ENCODE measurements at places on chromosomes 13 and 19.

DNA sequence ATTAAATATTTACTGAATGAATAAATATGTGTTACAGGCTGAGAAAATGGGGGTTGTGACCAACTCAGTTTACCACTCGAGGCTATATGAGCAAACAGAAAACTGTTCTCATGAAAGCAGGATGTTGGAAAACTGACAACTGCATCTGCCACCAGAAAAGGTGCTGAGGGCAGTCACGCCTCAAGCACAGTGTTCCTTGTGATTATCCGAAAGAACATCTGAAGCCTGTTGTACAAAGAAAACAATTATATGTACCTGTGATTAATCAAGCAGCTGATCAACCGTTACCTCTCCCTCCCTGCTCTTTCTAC is 6.2 kb upstream of the KLK13 start:
- DNase-seq: no peak

DNA sequence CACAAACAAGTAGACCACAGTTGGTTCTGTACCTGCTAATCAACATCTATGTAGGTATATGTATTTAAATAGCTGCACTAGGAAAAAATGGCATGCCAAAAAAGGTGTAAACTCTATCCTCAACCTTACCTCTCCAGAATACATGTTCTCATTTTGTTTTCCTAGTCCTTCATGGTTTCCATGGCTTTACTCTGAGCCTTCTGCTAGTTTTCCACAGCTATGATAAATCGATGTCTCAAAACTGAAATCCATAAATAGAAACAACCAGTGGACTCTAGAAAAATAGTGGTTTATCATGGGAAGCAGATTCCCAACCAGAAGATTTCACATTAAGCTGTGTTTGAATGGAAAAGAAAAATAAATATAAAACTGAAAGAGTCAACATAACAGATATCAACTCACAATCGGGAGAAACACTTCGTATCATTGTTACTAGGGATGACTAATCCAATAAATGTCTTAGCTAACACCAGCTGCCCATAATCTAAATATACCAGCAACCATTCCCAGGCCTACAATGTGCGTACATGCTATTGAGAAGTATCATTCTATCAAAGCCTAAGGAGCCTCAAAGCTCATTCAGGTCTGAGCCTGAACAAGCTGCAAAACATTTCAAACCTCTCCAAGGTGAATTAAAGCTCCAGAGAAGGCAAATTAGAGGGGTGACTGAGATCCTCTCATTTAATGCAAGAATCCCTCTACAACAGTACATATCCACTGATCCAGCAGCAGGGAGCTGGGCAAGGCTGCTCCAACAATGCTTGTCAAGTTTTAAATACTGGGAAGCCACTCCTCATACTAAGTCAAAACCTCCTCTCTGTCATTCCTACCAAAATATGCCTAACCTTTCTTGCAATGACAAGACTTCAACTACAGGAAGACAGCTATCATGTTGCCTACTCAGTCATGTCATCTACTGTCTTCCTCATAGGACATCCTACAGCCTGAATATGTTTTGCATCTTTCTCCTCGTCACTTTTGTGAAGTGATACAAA is 90.2 kb downstream of the KCTD12 start:
- no peak for DNase-seq

- DNase-seq: no peak
Measured at GRCh38 chr19:48784527-48784926, 26.3 kb downstream of the BCAT2 start.

DNA sequence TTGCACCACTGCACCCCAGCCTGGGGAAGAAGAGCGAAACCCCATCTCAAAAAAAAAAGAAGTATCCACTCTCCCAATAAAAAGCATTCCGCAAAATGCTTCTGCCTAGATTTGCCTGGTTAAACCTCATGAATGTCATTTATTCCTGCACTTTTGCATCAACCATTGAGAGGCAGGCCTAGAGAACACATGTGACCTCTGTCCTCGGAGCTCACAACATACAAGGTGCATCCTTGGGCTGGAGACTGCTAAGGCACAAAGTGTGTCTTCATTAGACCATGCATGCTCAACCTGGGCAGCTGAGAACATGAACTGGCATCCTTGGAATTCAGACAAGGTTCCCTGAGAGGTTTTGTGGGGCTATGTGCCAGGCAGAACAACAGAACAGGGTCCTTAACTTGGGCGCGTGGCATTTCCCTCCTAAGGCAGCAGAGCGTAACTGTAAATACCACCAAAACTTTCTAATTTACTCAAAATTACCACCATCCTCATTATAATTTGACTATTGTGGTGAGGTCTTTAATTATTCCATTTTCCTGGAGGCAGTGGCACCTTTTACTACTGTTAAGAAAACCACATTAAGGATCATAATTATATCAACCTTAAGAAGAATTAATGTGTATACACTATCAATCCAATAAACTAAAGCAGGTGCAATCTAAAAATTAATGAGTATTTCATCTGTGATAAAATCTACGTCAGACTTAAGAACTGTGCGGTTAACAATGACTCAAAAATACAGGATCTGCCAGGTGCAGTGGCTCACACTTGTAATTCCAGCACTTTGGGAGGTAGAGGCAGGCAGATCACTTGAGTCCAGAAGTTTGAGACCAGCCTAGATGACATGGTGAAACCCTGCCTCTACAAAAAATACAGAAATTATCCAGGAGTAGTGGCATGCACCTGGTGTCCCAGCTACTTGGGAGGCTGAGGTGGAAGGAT is 13.8 kb downstream of the RCBTB1 start:
- no peak for DNase-seq

DNA sequence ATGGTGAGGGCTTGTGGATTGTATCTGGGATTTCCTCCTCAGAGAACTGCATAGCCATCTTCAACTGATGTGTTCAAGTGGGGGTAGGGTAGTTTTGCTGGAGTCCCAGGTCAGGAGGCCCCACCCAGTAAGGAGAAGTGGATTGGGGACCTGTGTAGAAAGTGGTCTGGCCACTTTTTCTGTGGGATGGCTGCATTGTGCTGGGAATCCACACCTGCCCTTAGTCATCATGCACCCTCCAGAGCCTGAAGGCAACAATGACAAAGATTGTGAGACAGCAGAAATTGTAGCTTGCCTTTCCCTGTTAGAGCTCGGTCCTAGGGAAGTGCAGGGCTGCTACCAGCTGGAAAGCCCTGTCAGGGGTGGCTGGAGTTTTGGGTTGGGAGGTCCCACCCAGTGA is 255.4 kb downstream of the NDFIP2 start:
- DNase-seq: no peak

DNA sequence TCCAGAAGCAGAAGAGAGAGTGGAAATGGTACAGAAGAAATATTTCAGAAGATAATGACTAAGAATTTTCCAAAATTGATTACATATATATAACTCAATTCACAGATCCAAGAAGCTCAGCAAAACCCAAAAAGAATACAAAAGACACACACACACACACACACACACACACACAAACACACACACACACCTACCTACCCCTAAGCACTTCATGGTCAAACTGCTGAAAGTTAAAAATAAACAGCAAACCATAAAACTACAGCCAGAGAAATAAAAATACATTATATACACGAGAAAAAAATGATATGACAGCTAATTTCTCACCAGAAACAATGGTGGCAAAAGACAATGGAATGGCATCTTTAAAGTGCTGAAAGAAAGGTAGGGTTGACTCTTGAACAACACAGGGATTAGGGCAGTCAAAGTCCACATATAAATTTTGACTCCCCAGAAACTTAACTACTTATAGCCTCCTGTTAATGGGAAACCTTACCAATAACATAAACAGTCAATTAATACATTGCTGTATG is 49.2 kb downstream of the DIAPH3 start:
- DNase-seq: no peak

DNA sequence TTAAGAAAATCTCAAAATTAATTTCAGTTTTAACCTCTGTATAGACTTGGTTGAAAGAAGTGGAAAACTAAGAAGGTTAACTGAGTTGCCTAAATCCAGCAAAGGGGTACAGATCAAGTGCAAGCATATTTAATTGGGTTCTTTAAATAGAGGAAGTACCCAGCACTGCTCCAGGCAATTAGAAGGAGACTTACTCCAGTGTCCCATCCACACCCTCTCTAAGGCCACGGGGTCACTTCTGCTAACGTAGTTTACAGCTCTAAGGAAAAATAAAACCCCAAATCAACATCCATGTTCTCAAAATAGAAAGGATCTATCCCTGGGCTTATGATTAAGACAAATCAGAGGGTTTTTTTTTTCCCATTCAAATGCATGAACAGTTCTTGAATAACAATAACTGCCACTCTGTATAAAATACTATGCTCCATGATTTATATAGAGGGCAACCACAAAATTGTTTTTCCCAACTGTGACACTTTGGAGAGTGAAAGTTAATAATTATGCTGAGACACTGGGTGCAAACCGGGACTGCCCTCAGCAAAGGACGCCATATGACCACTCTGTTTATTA is 4.6 kb downstream of the FRY start:
- no peak for DNase-seq

DNA sequence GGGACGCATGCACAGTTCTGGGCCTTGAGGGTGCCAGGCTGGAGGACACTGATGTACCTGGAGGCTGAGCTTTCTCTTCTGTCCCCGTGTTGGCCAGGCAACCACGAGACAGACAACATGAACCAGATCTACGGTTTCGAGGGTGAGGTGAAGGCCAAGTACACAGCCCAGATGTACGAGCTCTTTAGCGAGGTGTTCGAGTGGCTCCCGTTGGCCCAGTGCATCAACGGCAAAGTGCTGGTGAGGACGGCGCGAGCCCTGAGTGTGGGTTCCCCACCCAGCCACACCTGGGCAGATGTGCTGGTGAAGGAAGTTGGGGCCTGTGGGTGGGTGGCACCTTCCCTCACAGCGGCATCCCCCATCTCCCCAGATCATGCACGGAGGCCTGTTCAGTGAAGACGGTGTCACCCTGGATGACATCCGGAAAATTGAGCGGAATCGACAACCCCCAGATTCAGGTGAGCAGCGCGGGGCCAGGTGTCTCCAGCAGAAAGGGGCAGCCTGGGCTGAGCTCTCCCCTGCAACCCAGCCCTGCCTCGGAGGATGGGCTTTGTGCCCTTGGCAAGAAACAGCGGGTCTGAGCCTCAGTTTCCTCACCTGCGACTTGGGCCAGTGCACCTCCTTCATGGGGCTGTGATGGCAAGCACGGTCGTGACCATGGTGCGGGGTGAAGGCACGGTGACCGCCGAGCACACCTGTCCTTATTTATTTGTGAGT is 26.2 kb downstream of the CCDC8 start:
- no peak for DNase-seq

DNA sequence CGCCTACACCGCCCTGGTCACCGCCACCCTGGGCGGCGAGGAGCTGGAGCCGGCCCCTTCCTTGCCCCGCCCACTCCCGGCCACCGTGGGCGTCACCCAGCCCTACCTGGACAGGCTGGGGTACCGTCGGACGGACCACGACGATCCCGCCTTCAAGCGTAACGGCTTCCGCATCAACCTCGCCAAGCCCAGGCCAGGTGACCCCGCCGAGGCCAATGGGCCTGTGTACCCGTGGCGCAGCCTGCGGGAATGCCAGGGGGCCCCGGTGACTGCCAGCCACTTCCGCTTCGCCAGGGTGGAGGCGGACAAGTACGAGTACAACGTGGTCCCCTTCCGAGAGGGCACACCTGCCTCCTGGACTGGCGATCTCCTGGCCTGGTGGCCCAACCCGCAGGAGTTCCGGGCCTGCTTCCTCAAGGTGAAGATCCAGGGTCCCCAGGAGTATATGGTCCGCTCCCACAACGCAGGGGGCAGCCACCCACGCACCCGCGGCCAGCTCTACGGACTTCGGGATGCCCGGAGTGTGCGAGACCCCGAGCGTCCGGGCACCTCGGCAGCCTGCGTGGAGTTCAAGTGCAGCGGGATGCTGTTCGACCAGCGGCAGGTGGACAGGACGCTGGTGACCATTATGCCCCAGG is 7.0 kb downstream of the CILP2 start:
- no peak for DNase-seq
